Adipocyte (in vitro differentiated cells): ENCODE measurements at places on chromosomes 7 and 10.

GRCh38 chr10:75932921-75933320, 501.5 kb downstream of the LRMDA start:
- DNase-seq, result no peak

DNA sequence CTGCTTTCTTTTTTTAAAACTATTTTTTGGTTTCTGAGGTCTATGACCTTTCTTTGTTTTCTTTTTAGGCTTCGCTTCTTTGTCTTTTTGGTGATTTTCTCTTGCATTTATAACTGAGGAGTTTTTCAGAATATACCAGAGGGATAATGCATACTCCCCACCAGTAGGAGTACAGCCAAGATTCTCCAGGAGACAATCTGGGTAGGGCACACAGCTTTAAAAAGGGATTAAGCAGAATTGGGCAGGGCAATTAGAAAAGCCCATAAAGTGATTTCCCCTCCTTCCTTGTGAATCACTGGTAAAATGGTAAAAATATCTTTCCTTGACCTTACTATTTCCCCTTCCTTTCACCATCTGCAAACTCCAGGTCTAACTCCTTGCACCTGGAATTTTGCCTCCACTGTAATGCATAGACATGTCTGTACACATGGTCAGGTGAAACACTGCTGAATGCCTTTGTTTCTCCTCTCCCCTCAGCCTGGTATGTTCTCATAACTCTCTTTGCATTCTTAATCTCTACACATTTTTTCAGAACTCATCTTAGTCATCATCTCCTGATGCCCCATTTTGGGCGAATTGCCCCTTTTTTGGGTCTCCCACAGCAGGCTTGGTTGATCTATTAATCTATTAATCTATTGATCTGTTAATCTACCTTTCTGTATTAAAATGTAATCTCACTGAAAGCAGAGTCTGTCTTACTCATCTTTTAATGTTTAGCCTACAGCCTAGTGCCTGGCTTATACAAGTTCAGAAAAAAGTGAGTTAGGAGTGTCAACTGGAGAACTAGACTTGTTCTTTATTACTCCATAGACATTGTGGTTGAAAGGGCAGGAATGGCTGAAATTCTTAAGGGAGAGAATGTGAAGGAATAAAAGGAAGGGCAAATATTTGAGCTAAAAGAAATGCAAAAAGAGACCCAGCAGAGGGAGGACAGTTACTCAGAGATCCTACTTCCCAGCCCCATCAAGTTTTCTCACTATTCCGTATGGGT, 64.6 kb downstream of the MDFIC start:
- no peak for DNase-seq

- no peak for DNase-seq
Observed at GRCh38 chr7:137961200-137962177, 40.4 kb downstream of the CREB3L2 start.

GRCh38 chr10:102327002-102327401, 68.5 kb upstream of the NFKB2 start:
- DNase-seq, result no peak

DNA sequence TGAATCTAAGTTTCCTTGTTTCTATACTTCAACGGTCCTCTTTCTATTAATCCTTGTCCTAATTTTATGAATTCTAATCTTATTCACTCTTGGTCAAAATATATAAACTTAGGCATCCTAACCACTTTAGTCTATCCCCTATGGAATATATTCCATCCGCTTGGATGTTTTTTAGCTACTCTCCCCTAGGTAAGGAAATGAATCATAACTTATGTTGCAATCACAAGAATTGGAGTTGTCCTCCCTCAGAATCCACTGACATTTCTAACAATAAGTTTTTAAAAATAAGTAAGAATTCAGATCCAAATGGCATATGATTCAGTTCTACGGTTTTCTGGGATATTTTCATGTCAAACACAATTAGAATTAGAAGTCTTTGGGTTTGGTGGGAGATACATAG, 1081.6 kb downstream of the SORCS1 start:
- DNase-seq, result no peak

DNA sequence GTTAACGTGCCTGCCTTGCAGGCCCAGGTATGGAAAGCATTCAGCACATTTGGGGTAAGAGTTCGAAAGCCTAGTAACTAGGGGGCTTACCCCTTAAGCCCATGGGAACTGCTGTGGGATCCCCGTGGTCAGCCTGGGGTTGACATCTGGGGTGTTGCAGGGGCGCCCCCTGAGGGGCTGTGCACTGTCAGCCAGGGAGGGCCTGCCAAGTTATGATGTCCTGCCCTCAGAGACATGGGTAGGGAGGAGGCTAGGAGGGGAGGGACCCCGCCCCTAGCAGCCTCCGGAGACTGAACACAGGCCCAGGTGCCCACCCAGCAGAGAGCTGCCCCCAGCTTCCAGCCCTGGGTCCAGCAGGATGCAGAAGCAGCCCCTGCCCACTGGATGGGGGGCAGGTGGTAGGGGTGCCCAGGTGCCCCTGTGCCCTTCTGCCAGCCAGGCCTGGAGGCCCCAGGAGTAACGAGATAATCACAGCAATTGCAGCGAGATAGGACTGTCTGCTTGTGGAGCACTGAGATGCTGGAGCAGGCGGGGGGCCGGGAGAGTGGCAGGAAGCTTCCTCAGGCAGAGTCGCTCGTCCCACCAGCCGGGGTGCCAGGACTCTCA, 153.3 kb downstream of the UBE2H start:
- no peak for DNase-seq

DNA sequence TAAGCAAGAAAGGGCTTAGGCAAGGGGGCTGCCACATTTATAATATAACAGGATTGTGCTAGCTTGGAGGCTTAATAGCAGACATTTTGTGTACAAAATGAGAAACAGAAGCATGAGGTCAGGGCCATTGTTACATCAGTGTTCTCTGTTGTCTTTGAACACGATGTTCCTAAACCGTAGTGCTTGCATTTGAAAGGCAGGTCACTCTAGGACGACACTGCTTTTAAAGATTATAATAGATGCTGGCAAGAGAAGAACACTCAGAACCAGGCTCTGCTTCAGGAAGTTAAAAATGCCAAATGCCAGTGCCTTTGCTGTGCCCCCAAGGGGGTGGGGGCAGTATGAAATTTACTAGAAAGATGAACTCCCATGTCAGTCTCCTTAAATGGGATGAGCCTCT, 91.1 kb downstream of the SORCS3 start:
- DNase-seq, result no peak

DNA sequence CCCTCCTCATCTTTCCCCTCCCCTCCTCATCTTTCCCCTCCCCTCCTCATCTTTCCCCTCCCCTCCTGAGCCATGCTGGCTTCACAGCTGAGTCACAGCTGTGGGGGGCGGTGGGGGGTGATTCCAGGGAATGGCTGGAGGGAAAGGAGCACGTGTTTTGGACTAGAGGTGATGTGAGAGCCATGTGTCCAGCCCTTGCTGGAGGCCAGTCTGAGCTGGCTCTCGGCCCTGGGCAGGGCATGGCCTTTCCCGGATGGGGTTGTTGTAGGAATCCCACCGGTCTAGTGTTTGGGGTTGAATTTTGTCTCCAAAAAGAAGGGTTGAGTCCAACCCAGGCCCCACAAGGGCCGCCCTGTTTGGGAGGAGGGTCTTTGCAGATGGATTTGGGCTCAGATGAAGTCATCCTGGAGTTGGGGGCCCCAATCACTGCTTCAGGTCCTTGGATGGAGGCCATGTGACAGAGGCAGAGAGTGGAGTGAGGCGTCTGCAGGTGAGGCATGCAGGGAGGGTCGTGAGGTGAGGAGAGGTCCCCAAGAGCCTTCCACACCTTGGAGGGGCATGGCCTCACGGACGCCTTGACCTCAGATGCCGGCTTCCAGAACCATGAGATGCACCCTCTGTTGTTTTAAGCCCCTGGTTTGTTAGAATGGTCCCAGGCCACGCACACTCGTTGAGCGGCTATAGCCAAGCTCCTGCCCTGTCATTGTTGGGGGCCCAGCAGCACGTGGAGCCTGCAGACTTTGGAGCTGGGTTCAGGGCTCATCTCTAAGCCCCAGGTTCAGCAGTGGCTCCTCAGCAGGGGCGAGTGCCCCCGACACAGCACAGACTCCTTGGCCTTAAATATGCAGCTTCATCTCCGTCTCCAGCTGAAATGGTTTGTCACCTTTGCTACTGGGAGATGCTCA, 101.6 kb downstream of the DNAJB6 start:
- no peak for DNase-seq

DNA sequence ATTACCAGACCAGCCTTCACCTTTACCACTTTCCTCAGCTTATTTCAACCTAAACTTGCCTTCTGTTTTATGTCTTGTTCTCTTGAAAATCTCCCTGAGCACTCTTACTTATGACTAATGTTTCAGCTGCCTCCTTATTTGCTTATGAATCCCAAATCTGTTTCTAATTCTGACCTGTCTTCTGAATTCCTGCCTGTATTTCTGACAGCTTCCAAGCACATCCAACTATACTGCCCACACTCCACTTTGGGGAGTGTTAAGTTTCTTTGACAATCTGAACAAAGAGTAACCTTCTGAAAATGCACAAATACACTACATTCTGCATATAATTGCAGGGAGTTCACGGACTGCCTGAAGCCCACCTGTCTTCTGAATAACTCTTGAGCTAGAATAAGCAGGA, 48.7 kb downstream of the ARMC3 start:
- peak; percentile 35 for DNase-seq

DNA sequence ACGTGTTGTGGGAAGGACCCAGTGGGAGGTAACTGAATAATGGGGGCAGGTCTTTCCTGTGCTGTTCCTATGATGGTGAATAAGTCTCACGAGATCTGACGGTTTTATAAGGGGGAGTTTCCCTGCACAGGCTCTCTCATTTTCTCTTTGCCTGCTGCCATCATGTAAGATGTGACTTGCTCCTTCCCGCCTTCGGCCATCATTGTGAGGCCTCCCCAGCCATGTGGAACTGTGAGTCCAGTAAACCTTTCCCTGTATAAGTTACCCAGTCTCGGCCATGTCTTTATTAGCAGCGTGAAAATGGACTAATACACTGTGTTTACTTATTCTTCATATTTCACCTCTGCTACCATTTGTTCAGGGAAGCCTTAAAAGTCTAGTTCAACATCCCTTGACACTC, 2.2 kb upstream of the DNAAF5 start:
- DNase-seq, result no peak
